Naive thymus-derived CD4-positive, alpha-beta T cell (primary cell): ENCODE measurements at places on chromosomes 3 and 15.

- no peak for DNase-seq
Observed at GRCh38 chr3:123809597-123809996, 74.5 kb downstream of the MYLK start.

DNA sequence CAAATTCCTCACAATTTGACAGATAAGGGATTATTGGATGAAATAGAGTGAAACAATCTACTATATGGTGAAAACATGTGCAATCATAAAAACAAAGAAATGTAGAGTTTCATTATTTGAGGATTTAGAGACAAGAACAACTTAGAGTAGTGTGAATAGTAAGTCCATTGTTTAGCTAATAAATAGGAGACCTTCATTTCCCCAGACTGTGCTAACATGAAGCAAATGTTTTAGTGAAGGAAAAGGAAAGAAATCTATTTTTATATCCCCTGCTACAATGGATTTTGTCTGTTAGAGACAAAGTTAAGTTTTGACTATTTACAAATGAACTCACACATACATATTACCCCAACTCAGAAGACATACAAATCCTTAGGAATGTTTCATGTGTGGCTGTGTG lies 77.8 kb downstream of the EFL1 start:
- DNase-seq: no peak

GRCh38 chr15:44300572-44300971 lies 12.1 kb downstream of the GOLM2 start:
- DNase-seq: no peak

- DNase-seq: no peak
Observed at GRCh38 chr3:131544557-131544956, 41.8 kb upstream of the MRPL3 start.

- DNase-seq: no peak
Observed at GRCh38 chr15:69848551-69849231, 249.0 kb downstream of the TLE3 start.

DNA sequence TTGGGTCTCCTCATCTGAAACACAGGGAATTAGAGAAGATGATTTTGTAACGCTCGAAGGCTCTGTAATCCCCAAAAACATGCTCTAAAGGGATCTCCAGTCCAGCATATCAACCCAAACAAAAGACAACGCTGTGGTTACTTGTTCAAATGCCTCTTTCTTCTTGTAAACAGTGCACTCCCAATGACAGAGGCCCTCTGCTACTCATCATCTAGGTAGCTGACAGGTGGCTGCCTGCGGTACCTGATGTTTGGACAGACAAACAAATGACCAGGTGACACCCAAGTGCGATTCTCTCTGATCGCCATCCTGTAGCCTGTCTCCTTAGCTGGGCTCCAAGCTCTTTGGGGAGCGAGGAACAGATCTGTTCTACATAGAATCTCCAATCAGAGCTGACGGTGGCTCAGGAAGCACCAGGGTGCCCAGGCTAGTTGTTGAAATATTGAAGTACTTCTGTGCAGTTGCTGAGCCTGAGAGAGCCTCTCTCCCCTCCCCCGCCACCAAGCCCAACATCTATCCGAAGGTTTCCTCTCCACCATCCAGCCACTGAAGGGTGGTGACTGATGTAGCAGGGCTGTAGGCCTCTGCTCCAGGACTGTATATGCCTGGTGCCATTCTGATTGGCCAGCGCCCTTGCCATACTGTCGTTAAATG lies 238.7 kb downstream of the XXYLT1 start:
- DNase-seq: no peak

DNA sequence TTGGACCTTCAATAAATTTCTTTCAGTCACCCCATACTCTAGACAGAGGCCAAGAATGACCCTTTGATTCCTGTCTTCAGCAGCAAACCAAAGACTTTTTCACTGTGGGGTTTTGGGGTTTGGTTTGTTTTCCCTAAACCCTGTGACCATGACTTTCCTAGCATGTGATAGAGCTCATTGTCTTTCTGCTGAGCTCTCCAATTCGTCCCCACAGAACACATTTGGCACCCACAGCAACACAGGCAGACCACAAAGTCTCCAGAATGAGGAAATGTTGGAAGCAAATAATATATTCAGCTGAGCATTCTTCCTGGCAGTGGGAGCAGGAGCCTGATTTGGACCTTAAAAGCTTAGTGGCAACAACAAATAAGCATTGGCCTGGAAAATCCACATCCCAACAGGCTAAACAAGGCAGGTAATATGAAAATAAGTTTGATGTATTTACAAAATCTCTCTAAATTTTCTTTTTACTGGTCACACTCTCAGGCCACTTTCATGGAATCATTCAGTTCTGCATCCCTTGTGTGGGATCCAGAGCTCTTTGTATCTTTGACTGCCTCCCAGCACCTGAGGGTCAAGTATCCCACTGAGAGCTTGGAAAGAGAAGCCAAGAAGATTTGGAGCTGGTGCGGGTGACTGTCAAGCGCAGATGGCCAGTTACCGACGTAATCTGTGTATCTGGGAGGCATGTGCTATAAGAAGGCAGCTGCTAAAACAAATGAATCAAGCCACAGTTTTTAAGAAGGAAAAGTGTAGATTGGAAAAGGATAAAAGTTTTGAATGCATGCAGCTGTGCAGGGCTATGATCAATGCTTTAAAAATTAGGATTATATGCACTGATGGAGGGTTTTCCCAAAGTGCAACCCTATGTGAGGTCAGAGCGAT lies 36.5 kb upstream of the CPB1 start:
- no peak for DNase-seq

DNA sequence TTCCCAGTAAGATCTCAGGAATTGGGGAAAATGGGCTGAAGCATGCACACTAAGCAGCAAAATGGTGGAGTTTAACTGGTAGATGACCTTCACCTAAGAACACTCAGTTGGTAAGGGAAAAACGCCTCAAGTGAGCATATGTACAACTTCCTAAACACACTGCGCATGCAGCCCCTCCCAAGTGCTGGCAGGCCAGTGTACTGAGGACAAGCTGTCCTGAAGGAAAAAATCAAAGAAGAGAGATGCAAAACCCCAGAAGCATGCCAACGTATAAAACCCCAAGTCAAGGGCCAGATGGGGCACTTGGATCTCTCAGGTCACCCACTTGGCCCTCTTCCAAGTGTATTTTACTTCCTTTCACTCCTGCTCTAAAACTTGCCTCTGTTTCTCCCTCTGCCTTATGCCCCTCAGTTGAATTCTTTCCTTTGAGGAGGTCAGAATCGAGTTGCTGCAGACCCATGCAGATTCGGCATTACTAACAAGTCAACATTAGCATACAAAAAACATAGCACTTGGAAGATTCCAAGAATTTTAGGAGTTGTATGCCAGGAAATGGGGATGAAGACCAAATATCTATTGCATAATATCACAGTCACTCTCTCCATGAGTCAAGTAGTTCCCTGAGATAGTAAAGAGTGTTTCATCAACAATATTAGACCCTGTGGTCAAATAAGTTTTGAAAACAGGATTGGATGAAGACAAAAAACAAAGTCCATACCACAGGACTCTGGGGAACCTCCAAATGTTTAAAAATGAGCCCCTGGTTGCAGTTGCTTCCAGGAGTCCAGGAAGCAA lies 10.8 kb upstream of the FYCO1 start:
- no peak for DNase-seq

DNA sequence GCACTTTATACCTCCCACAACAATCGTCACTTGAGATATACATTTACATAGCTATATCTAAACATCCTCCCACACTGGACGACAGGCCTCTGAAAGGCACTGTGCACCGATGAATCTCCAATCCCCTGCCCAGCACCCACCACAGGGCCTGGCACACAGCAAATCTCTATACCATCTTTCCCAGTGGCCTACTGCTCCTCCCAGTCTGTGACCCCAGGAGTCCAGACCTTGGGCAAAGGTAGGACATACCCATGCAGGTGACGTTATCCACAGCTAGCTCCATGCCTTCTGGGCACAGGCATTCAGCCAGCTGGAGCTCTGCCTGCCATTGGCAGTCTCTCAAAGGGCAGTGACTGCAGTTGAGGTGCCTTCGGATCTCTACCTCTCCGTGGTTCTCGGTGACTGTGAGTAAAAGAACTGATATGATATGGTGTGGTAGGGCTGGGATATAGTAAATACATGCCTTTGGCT lies 5.8 kb downstream of the LTK start:
- no peak for DNase-seq

- DNase-seq: no peak
Observed at GRCh38 chr3:107969525-107969924, 121.3 kb downstream of the CD47 start.

DNA sequence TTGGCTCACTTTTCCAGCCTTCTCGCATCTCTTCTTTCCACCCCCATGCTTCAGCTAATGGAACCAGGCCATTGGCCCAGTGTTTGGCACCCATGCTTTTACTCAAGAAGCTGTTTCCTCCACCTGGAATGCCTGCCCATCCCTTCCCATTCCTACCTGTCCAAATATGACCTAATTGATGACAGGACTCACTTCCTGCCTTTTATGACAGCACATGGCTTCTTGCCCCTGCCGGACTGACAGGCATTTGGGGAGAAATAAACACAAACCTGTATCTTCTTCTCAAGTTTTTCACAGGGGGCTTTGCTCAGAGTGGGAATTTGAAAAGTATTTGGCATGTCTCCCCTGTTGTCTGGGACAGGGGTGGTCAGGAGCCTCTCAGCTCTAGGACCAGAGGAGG lies 120.1 kb downstream of the ABHD5 start:
- DNase-seq: no peak

DNA sequence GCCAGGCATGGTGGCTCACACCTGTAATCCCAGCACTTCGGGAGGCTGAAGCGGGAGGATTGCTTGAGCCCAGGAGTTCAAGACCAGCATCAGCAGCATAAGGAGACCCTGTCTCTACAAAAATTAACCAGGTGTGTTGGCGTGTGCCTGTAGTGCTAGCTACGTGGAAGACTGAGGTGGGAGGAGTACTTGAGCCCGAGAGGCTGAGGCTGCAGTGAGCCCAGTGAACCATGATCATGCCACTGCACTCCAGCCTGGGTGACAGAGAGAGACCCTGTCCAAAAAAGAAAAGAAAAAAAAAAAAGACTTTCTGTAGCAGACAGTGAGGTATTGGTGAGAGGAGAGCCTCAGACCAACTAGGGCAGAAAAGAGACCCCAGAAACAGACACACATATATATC lies 263.8 kb downstream of the XXYLT1 start:
- DNase-seq: no peak

DNA sequence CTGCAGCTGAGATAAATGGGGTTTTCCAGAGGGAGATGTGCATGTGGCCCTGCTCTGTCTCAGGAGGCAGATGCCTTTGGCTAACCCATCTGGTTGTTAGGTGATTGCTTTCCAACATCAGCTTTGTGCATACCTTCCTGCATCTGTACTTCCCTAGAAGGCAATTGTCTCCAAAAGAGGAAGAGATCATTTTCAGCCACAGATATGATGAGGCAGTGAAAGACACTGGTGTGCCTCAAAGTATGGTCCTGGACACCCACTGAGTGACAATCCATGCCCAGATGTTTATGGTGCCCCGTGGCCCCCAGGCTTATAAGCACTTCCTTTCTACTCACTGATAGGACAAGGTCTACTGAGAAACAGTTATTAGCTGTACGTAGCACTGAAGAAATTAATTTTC lies 117.5 kb upstream of the NR2F2 start:
- DNase-seq: no peak

GRCh38 chr15:85154061-85154460 lies 172.4 kb downstream of the PDE8A start:
- no peak for DNase-seq
